Transverse colon (tissue), 4 donors: ENCODE measurements at places on chromosomes 3 and 15. TPM values are rescaled to one million over a fixed set of nuclear protein-coding genes. Genes with fewer than 3 reads are reported as not detected.

The SYNPR gene
- total RNA-seq = not detected

The GOLGA6L10 gene
- total RNA-seq = 17.1 TPM

The EPHA6 gene
- total RNA-seq = 0.60 TPM

The SEMA6D gene
- 41.2 TPM for total RNA-seq

The FBXL22 gene
- total RNA-seq = 28.1 TPM

The KLHL6 gene
- 3.4 TPM for total RNA-seq

The CASR gene
- 1.4 TPM for total RNA-seq

The ECE2 gene
- total RNA-seq = not detected

The ZPLD1 gene
- not detected for total RNA-seq

DNA sequence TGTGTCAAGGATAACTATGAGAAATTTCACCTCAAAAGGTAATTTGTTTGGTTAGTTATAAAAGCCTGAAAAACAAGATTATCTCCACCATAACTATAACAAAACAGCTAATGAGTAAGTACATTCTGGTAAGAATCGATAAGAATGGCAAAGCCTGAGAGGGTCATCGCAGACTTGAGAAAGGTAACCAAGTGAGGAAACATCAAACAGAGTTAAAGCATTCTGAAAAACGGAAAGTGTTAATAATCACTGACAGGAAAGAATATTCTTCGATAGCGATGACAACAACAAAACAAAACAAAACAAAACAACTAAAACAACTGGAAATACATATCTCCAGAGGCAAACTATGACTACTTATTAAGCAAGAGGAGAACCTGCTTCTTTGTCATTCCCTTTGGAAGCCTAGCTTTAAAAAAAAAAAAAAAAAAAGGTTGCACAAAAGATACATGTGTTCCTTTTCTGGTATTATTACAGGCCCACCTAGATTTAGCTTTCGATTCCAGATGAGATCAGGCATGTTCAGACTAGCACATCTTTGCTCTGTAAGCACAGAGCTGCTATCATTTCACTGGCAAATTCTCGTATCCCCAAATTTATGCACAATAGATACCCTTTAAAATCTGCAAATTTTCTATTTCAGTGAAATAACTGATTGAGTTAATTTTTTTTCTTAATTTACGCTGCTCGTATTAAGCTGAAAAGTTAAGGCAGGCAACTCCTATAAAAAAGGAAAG lies 155.6 kb downstream of the TIGIT start:
- DNase-seq = no peak

DNA sequence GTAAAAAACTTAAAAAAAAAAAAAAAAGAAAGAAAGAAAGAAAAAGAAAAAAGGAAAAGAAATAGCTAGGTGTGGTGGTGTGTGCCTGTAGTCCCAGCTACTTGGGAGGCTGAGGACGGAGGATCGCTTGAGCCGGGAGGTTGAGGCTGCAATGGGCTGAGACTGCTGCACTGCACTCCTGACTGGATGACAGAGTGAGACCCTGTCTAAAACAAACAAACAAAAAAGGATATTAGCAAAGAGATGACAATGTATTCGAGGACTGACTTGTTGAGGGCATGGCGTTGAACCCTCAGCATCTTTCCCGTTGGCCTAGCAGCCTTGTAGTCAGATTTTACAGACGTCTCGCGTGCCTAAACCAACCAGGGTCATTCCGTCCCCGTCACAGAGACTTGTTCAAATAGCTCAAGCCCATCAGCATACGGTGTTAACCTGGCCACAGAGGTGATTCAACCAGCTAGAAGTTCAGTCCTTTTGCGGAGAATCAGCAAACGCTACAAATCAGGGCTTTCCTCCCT lies 528 bp upstream of the NIT2 start:
- no peak for DNase-seq

DNA sequence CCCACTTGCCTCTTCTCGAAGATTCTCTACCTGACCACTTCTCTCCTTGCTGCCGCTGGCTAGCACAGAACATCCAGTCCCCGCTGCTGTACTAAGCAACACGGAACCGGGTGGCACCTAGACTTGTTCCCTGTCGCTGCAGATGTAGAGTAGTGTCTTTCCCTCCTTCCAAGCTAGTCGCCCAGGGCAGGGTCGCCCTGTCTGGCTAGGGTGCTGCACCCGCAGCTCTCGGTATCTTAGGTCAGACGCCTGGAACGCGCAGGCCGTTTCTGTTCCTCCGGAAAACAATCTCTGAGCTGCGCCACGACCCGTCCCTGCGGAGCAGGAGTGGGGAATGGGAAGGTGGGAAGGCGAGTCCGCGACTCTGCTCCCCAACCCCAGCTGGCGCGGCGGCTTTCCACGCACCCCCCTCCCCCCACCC lies 758 bp upstream of the SNX33 start:
- DNase-seq = peak; percentile 41

DNA sequence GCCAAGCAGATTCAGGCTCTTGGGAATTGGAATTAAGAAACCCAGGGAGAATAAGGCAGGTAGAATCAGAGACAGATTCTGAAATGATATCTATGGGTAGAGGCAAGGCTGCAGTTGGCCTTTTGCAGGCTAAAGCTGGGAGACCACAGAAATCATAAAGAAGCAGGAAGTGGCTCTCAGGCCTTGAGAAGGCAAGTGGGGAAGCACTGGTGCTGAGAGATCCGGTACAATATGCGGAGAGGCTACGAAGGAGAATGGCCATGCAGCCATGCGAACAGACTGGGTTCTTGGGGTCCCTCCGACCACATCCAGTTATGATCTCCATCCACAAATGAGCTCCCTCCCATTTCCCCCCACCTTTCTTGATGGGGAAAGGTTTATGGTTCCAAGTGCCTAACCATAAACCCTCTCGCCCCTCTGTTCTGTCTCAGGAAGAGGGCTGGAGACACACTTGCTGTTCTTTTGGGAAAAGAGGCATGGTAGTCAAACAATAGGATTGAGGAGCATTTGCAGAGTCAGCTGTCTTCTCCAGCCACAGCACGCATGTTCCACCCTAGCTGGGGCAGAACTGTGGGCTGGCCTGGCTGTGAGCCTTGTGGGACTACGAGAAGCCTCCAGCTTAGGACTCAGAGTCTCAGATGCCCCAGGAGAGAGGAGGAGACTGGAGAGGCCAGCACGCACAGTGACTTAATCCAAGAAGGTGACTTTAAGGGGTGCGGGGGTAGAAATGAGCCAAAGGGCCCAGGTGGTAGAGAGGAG lies 99.6 kb downstream of the RPLP1 start:
- DNase-seq = no peak

- DNase-seq = no peak
Measured at GRCh38 chr3:185696039-185696438, 109.9 kb downstream of the SENP2 start.

DNA sequence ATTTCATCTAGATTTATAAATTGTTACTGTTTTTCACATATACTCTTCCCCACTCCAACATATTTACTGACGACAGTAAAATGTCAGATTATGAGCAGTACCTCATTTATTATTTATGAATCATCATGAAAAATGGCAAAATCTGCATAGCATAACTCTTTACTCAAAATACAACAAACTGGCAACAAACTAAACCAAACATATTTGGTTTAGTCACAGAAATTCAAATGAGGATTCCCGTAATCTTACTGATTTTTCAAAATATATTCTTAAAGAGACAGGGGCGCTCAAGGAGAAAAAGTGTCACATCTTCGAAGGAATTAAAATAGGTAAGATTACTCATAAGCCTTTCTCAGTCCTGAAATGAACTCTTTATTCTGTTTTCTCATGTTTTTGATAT lies 3.0 kb upstream of the GPR87 start:
- no peak for DNase-seq

- no peak for DNase-seq
Measured at GRCh38 chr3:172549144-172549543, 25.9 kb upstream of the TNFSF10 start.
